ENCODE measurements at places on chromosomes 7 and 10. TPM values are rescaled to one million over a fixed set of nuclear protein-coding genes. Genes with fewer than 3 reads are reported as not detected.
A peak's percentile ranks its signal among the peaks of the same experiment; 100 is the strongest.

DNA sequence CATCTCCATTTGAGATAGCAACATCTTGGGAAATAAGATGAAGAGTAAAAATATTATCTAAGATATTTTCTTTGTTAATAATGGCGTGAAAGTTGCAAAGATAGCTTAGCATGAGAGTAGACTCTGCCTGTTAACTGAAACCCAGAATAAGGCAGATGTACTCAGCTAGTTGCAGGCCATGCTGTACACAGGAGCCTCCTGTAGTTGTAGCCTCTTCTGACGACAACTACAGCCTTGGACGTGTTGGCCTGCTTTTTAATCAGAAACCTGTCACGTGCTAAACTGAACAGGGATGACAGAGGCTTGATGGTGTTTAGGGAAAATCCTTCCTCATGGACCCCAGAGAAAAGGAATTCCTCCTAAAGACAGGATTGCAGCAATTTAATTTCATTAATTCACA is 155.1 kb upstream of the TMEM229A start:
- no peak for DNase-seq

NOC3L gene
- total RNA-seq, result 35.3 TPM

GRCh38 chr10:17409170-17409733 is 45.1 kb downstream of the ST8SIA6 start:
- DNase-seq, result no peak

NEBL gene
- 0.71 TPM for total RNA-seq

PLXDC2 gene
- 2.9 TPM for total RNA-seq

- DNase-seq, result no peak
Observed at GRCh38 chr10:32436215-32436614, 9.7 kb upstream of the CCDC7 start.

DNA sequence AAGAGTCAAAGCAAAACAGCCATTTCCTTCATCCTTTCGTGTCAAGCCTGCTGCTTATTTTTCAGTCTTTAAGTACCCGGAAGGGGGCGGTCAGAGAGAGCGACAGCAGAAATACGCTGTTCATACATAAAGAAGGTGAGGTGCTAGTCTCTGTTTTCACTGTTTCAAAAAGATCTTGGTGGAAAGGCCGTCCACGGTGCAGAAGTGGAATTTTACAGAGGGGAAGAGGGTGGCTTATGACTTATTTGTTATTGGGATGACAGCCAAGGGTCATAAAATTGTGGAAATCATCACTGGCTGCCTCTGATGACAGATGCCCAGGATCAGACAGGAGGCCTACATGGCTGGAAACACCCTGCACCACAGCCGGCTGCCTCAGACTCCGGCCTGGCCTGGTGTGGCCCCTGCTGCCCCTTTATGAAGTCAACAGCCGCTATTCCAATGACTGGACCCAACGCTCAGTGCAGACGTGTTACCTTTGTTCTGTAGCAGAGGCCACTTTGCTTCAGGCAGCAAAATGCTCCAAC is 57.0 kb downstream of the HIPK2 start:
- DNase-seq, result no peak

PTPRN2 gene
- 0.53 TPM for total RNA-seq

DNAH11 gene
- total RNA-seq, result 1.3 TPM

DNA sequence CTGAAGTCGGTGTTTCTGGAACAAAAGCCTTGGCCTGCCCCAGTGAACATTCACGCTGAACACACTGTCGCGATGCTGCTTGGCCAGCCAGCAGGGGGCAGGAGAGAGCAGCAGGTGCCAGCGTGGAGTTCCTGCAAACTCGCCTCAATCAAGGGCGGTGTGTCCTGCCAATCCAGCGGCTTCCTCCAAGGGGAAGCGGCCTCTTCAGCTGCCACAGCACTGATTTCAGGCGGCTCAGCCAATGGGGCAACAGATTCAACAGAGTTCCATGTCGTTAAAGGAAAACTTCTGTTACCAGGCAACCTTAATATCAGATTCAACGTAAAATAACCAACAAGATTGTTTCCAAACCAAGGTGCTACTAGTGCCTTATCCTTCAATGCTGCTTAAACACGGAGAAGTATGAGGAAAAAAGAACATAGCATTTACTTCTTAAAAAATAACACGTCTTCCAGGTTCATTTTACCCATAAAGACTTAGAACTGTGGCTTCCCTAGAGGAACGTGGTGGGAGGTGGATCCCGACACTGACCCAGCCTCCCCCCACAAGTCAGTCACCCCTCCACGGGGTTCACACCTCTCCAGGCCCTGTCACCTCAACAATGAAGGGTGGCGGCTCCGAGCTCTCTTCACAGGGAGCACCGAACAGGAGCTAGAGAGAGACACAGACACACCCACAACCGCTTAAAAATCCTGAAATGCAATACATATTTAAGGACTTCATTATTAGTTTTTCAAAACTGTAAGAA is 178.2 kb downstream of the DIP2C start:
- DNase-seq, result peak; percentile 73

GRM3 gene
- not detected for total RNA-seq

GRCh38 chr7:105487579-105488571 is 34.2 kb downstream of the PUS7 start:
- DNase-seq, result peak; percentile 99

DNA sequence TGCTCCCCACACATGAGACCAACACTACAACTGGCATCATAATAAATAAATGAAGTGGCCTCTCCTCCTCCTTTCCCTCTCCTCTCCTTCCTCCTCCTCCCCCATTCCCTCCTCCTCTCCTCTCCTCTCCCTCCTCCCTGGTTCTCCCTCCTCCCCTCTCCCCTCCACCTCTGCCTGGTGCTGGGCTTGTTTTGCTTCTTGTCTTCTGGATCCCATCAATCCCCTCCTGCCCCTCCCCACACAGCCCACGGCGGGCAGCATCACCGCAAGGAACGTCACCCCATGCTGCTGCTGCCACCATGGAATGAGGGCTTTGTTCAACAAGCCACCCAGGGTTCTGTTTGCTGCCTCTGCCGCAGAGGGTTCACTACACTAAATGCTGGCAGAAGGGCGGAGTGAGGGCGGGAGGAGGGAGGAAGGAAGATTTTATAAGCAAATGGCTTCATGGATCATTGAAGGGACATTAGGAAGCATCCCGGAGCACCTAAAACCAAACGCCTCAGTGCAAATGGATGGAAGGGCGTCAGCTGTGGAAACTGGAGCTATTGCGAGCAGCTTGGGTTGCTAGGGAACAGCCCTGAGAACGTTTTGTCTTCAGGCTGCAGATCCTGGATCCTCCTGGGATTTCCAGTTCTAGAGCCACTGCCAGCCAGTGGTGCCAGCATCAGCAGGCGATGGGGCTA is 379.7 kb upstream of the ZMIZ1 start:
- DNase-seq, result no peak

ANXA8L1 gene
- 0.04 TPM for total RNA-seq

GRCh38 chr7:22426463-22427094 is 69.6 kb upstream of the RAPGEF5 start:
- DNase-seq, result no peak

DNA sequence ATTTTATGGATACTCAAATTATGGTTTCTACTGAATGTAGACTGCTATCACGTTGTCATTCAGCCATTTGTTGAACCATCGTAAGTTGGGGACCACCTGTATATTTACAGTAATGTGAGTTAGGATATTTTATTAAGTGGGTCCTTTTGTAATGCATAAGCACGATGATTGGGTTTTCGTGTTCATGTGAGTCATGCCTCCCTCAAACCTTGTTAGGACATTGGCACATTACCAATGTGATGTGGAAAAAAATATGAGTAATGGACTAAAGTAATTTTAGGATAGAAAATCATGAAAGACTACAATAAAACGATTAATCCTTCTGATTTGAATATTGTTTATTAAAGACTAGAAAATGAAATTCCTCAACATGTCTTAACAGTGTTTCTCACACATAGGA is 8.7 kb downstream of the SMC3 start:
- peak; percentile 35 for DNase-seq

GRCh38 chr10:110312206-110312605 is 7.5 kb upstream of the SMNDC1 start:
- no peak for DNase-seq

MYH16 gene
- total RNA-seq, result 0.53 TPM

DNA sequence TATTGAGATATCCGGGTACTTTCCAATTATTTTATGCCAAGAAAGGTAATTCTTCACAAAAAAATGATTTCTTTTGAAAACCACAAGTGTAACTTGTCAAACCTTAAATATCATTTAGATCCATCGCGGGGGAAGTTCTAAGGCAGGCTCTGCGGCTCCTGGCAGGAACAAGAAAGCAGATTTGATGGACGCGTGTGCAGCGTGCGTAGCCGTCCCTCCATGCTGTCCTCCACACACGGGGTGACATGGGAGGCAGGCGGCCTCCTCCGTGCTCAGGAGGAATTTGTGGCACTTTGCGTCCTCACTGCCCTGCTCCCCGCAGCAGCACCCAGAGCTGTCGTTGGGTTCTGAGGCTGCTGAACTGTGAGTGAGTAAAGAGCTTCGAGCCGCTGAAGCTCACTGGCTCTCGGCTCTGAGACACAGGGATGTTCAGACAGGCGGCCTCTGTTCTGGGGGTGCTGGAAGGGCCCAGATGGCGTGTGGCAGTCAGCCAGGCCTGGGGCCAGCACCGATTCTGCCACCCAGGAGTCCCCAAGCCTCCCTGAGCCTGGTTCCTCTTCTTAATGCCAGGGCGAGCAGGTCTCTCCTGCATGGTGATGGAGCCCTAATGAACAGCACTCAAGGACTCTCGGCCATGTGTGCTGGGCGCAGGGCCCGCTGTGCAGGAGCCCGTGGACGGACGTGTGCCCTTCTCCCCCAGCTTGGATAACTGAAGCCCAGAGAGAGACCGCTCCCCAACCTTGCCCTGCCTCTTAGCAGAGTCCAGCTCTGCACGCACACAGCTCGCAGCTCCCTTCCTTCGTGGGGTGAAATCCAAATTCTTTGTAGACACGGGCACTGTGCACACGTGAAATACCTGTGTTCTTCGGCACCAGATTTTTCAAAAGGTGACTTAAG is 185.4 kb upstream of the SHH start:
- DNase-seq, result no peak

DNA sequence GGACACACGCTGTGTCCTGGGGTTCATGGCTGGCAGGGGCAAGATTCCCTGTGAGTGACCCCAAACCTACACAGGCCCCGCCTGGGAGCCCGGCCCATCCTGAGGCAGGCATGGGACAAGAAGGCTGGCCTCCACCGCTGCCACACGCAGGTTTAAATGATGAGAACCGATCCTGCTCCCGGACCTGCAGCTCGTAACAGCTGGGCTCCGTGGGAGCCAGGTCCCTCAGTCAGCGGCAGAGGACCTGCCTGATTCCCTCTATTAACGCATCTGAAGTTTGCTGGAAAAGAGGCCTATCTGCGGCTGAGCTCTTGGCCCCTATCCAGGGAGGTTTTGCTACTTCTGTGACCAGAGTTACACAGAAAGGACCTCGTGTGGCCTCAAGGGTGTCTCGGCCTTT is 112.3 kb downstream of the VIPR2 start:
- DNase-seq, result no peak

MINDY4 gene
- total RNA-seq, result 2.2 TPM
